ENCODE measurements at places on chromosomes 2 and 18. TPM values are rescaled to one million over a fixed set of nuclear protein-coding genes. Genes with fewer than 3 reads are reported as not detected.

The UGT1A4 gene
- total RNA-seq = not detected

The IL36A gene
- total RNA-seq = not detected

The CIB4 gene
- not detected for total RNA-seq

The OSBPL1A gene
- total RNA-seq = 71.4 TPM

The MTERF4 gene
- total RNA-seq = 33.1 TPM

The GREB1L gene
- 9.1 TPM for total RNA-seq

The NBEAL1 gene
- total RNA-seq = 8.7 TPM

The ITGA6 gene
- 25.9 TPM for total RNA-seq

The MLPH gene
- total RNA-seq = 7.8 TPM

The KLHL41 gene
- 3,419 TPM for total RNA-seq

The LYPD1 gene
- not detected for total RNA-seq

The RAX gene
- total RNA-seq = not detected

The SRD5A2 gene
- total RNA-seq = 0.06 TPM

The TFPI gene
- total RNA-seq = 24.1 TPM

The SCN3A gene
- 0.58 TPM for total RNA-seq

The HSPD1 gene
- total RNA-seq = 252 TPM
